ENCODE measurements at places on chromosomes 11 and 22. TPM values are rescaled to one million over a fixed set of nuclear protein-coding genes. Genes with fewer than 3 reads are reported as not detected.

MUS81 gene
- total RNA-seq: 47.2 TPM

ST14 gene
- total RNA-seq: 107 TPM

KDM4E gene
- total RNA-seq: not detected

SORL1 gene
- 17.4 TPM for total RNA-seq

MMP8 gene
- not detected for total RNA-seq

SMTNL1 gene
- not detected for total RNA-seq

Measured in HCT116 (cell line).